ENCODE measurements at places on chromosomes 6 and 20. TPM values are rescaled to one million over a fixed set of nuclear protein-coding genes. Genes with fewer than 3 reads are reported as not detected.

GRCh38 chr6:25042036-25042521, 106.3 kb upstream of the RIPOR2 start:
- no peak for DNase-seq

DNA sequence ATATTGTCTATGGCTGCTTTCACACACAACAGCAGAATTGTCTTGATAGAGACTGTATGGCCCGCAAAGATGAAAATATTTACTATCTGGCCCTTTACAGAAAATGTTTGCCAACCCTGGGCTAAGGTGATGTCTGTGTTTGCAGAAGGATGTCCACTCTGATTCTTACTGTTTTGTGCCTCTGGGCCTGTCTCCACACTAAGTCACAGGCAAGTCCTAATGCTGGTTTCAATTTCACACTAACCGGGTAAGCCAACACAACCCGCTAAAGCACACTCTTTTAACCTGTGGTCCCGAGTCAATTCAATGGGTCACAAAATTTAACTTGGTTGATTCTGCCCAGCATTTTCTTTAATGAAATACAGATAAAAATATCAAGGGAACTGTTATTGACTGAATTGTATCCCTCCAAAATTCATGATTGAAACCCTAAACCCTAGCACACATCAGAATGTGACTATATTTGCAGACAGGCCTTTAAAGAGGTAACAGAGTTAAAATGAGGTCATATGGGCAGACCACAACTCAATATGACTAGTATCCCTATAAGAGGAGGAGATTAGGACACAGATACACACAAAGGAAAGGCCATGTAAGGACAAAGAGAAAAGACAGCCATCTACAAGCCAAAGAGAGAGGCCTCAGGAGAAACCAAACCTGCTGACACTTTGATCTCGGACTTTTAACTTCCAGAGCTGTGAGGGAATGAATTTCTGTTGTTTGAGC, 78.4 kb downstream of the FYN start:
- DNase-seq: no peak

Gene PCMTD2
- total RNA-seq: 65.8 TPM

Gene ZBTB46
- total RNA-seq: 9.9 TPM

Gene ADGB
- total RNA-seq: 6.2 TPM

Gene SOX18
- total RNA-seq: 48.3 TPM

Gene VSX1
- not detected for total RNA-seq

DNA sequence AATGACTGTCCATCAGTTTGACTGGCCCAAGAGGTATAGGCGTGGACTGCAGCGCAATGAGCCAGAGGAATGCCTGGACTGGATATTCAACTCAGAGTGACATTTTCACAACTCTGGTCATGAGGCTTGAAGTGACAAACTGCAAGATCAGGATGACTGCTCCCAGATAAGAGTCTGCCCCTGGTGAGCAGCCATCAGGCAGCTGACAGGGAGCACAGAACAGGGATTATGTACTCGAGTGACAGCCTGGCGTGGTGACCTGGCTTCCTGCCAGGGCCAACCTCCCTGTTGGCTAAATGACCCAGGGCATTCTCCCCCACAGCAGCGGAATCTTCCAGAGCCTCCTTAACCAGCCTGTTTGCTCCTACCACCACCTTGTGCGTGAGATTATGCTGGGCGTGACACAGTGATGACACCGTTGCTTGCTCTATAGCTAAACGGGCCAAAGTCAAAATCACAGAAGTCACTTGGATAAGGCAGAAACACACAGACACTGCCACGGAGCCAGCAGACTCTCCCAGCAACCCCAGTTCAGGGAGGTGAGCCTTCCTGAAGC, 209.1 kb upstream of the JARID2 start:
- no peak for DNase-seq

- no peak for DNase-seq
Observed at GRCh38 chr6:118469468-118469867, 78.6 kb upstream of the PLN start.

- DNase-seq: no peak
Observed at GRCh38 chr6:132499757-132500156, 13.2 kb downstream of the STX7 start.

- no peak for DNase-seq
Observed at GRCh38 chr20:51750770-51751388, 17.3 kb downstream of the ATP9A start.

DNA sequence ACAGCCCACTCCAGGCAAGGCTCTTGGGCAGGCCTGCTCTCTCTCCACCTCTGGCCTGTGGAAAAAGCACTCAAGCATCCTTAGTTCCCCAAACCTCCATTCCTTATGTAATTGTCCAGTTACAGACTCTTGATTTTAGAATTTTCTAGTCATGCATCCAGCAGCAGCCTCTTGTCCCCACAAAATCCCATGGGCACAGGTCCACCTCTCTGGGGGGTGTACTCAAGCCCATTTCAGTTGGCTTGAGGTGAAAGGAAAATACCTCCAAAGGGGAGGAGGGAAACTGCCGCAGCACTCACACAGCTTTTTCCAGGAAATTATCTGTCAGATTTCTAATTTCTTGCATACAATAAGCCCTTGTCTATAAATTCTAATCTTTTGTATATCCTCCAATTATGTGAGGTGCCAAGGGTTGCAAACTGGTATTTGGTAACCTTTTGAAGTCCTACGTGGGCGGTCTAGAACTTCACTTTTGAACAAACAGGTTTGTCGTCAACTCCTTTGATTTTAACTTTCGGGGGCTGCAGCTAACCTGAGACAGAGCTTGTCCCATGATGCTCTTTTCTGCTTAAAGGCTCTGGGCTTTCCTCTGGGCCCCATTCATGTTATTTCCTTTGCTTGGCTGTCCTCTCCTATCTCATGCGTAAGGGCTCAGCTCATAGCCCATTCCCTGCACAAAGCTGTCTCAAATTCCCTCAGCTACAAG, 104.7 kb upstream of the CEP85L start:
- DNase-seq: no peak

Gene PHF3
- 65.4 TPM for total RNA-seq

DNA sequence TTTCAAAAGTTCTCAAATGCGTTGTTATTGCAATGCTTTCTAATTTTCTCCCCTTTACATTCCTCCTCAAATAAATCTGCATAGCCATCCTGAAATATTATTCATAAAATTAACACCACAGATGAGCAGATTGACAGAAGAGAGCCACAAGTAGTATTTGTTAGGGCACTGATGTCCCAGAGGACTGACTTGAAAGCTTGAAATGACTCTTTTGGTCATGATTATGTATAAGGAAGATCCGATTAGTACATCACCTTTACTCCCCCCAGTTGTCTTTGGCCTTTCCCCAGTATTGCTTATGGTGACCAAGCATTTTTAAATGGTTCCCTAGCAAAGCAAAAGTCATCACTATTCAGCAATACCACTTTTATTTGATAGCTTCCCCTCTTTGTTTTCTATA, 187.6 kb downstream of the ADAT2 start:
- no peak for DNase-seq

- no peak for DNase-seq
Observed at GRCh38 chr20:32455171-32455900, 97.2 kb downstream of the ASXL1 start.

- DNase-seq: no peak
Observed at GRCh38 chr6:18931086-18931485, 543.9 kb downstream of the RNF144B start.

Gene C20orf144
- total RNA-seq: not detected
